ENCODE measurements at places on chromosomes 4 and X. TPM values are rescaled to one million over a fixed set of nuclear protein-coding genes. Genes with fewer than 3 reads are reported as not detected.

UGT2B10 gene
- total RNA-seq = not detected

AKAP4 gene
- total RNA-seq = not detected

LAGE3 gene
- total RNA-seq = 29.4 TPM

ADH7 gene
- not detected for total RNA-seq

SNX25 gene
- total RNA-seq = 20.6 TPM

MID1 gene
- total RNA-seq = 0.36 TPM

CHRDL1 gene
- total RNA-seq = not detected

TBC1D9 gene
- total RNA-seq = 0.05 TPM

SLC49A3 gene
- total RNA-seq = 10.5 TPM

PABPC4L gene
- not detected for total RNA-seq

TLR3 gene
- total RNA-seq = 1.8 TPM

UNC5C gene
- total RNA-seq = not detected

GUCY1A1 gene
- 0.95 TPM for total RNA-seq

PROM1 gene
- 0.92 TPM for total RNA-seq

GRCh38 chrX:6849716-6850414 is 297.6 kb upstream of the STS start:
- no peak for DNase-seq
- no peaks in the 10 kb centered on the region for H3K36me3 ChIP-seq
- H3K27me3 ChIP-seq = no peaks in the 10 kb centered on the region
- H3K4me3 ChIP-seq = no peak overlapping the region

- no peaks in the 10 kb centered on the region for H3K36me3 ChIP-seq
- H3K27me3 ChIP-seq = no peaks in the 10 kb centered on the region
- DNase-seq = peak; percentile 64
- peak overlapping the region; percentile 98 for H3K4me3 ChIP-seq
- H3K27ac ChIP-seq = peak overlapping the region; percentile 62
- H3K4me1 ChIP-seq = peaks cover 47% of the 10 kb centered on the region
Observed at GRCh38 chr4:81470456-81471297, 1.0 kb downstream of the RASGEF1B start.

GRCh38 chr4:140185412-140186081 is 31.6 kb upstream of the MAML3 start:
- H3K27me3 ChIP-seq = peaks cover 10% of the 10 kb centered on the region
- H3K36me3 ChIP-seq = no peaks in the 10 kb centered on the region
- no peak overlapping the region for H3K4me3 ChIP-seq
- no peaks in the 10 kb centered on the region for H3K4me1 ChIP-seq

- H3K27me3 ChIP-seq = no peaks in the 10 kb centered on the region
- peak overlapping the region; percentile 86 for H3K4me3 ChIP-seq
- DNase-seq = no peak
- H3K36me3 ChIP-seq = peaks cover 5% of the 10 kb centered on the region
- H3K27ac ChIP-seq = peak overlapping the region; percentile 84
Observed at GRCh38 chrX:317424-318067, 1.1 kb downstream of the GTPBP6 start.

DNA sequence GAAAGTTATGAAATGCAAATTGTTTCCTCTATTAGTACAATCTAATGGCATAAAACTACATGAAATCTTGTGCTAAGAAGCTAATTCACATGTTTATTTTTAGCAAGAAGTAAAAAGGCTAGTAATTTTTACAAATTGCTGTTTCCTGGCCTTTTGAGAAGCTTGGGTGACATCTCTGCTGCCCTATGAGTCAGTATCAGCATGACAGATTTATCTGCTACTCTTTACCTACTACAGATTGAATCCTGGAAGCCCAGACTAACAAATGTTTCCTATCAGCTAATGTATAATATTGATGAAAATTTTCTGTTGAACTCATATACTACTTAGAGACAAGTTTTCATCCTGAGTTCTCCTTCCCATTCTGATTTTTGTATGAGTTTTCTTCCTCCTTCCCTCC is 232.4 kb downstream of the DCTD start:
- no peak for DNase-seq
- no peaks in the 10 kb centered on the region for H3K4me1 ChIP-seq
- H3K4me3 ChIP-seq = no peak overlapping the region
- H3K27ac ChIP-seq = no peak overlapping the region

DNA sequence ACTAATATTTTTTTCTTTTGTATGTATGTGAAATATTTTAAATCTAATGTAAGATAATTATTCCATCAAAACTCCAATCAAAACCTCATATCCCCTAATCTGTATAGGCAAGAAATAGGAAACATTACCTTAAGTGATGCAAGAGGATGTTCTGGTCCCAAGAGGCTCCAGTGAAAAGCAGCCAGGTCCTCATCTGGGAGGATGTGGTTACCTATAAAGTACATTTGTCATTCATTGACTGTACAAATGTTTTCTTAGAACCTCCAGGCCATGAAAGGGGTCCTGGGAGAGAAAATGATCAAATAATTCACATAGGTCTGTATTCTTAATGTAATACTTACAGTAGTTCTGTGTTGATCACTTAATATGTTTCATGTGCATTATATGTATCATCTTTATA is 25.5 kb downstream of the FAM120C start:
- H3K36me3 ChIP-seq = peaks cover 5% of the 10 kb centered on the region
- DNase-seq = no peak
- peaks cover 3% of the 10 kb centered on the region for H3K4me1 ChIP-seq
- H3K27me3 ChIP-seq = peaks cover 5% of the 10 kb centered on the region
- no peak overlapping the region for H3K27ac ChIP-seq

DNA sequence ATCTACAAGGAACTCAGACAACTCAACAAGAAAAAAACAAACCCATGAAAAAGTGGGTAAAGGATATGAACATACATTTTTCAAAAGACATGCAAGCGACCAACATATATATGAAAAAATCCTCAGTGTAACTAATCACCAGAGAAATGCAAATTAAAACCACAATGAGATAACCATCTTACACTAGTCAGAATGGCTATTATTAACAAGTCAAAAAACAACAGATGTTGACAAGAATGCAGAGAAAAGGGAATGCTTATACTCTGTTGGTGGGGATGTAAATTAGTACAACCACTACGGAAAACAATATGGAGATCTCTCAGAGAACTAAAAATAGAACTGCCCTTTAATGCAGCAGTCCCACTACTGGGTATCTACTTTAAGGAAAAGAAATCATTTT is 12.1 kb downstream of the NIPAL1 start:
- H3K27ac ChIP-seq = no peak overlapping the region
- H3K4me1 ChIP-seq = peaks cover 7% of the 10 kb centered on the region
- peaks cover 21% of the 10 kb centered on the region for H3K27me3 ChIP-seq
- no peaks in the 10 kb centered on the region for H3K36me3 ChIP-seq

DNA sequence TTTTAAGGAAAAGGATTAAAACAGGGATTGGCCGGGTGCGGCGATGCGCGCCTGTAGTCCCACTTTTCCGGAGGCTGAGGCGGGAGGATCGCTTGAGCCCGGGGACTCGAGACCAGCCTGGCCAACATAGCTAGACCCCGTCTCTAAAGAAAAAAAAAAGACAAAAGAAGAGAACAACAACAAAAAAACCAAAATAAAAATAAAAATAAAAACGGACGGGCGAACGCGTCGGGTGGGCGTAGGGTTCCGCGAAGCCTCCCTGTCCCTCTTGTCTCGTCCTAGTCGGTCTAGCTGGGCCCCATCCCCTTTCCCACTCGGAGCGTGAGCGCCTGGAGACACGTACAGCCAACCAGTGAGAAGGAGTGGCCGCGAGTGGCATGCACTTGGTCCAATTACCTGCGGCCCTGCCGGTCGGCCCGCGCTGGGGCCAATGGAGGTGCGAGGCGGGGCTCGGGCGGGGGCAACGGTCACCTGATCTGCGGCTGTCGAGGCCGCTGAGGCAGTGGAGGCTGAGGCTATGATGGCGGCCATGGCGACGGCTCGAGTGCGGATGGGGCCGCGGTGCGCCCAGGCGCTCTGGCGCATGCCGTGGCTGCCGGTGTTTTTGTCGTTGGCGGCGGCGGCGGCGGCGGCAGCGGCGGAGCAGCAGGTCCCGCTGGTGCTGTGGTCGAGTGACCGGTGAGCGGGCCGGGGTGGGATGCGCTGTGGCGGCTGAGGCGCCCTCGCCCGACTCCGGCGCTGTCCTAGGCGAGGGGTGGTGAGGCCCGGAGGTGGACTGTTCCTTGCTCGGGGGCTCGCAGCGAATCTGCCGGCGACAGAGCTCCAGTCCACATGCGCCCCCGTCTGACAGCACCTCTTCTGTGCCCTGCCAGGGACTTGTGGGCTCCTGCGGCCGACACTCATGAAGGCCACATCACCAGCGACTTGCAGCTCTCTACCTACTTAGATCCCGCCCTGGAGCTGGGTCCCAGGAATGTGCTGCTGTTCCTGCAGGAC is at the start of gene ATP6AP1:
Gene ATP6AP1, plus strand, starts transcription at position 502 of the 996 bp plus-strand sequence. Its CDS starts 16 bp downstream, at position 518.
- peaks cover 30% of the 10 kb centered on the region for H3K4me1 ChIP-seq
- H3K36me3 ChIP-seq = no peaks in the 10 kb centered on the region
- peak within 1 kb of the TSS; percentile 84 for H3K27ac ChIP-seq
- H3K4me3 ChIP-seq = peak within 1 kb of the TSS; percentile 84

DNA sequence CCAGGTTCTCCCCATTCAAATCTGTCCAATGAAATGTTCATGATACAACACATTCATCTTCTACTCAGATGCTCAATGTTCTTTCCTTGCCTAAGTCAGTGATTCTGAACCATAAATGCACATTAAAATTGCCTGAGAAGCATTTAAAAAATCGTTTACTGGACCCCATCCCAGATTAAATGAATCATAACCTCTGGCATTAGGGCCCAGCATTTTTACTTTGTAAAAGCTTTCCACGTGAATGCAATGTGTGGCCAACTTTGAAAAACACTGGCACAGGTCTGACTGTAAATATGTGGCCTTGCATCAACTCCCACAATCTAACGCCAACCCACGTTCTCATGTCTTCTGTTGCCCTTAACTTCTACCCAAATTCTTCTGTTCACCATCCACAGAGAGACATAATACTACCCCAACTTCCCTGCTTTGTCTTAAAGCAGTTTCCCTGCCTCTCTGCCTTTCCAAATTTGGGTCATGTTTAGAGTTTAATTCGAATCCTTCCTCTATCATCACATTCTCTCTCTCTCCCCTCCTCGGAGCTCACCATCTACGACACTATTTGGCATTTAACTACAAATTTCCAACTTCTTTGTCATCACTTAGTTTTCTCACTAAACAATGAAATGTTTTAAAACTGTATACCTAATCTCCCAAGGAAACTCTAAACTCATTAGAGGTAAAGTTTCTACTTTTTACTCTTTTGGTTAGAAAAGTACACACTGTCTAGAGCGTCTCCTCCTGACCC is 78.7 kb downstream of the PRKG2 start:
- no peak overlapping the region for H3K27ac ChIP-seq
- DNase-seq = no peak
- H3K4me1 ChIP-seq = no peaks in the 10 kb centered on the region

DNA sequence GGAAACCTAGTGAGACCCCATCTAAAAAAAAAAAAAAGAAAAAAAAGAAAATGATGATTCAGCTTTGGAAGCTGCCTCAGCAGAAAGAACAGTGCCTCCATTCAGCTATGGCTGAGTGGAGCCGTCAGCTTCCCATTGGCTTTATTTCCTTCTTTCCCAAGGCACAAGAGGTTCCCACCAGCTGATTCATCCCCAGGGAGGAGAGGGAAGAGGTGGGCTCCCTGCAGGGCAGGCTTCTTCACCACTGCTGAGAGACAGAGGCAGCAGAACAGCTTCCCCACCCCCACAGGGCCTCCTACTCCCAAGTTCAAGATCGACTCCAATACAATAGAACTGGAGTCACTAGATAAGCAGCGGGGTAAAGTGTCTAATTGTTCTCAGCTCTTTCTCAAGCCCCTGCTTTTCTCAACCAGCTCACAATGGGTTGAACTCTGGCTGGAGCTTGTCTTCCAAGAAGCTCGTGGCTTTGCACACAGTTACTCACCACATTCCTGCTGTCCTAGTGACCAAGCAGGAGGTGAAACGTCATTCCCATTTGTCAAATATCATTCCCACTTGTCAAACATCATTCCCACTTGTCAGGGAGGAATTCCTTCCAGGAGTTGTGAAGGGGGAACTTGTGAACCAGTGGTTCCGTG is 47.8 kb downstream of the FHDC1 start:
- no peaks in the 10 kb centered on the region for H3K4me1 ChIP-seq
- no peak for DNase-seq
- H3K27me3 ChIP-seq = no peaks in the 10 kb centered on the region

DNA sequence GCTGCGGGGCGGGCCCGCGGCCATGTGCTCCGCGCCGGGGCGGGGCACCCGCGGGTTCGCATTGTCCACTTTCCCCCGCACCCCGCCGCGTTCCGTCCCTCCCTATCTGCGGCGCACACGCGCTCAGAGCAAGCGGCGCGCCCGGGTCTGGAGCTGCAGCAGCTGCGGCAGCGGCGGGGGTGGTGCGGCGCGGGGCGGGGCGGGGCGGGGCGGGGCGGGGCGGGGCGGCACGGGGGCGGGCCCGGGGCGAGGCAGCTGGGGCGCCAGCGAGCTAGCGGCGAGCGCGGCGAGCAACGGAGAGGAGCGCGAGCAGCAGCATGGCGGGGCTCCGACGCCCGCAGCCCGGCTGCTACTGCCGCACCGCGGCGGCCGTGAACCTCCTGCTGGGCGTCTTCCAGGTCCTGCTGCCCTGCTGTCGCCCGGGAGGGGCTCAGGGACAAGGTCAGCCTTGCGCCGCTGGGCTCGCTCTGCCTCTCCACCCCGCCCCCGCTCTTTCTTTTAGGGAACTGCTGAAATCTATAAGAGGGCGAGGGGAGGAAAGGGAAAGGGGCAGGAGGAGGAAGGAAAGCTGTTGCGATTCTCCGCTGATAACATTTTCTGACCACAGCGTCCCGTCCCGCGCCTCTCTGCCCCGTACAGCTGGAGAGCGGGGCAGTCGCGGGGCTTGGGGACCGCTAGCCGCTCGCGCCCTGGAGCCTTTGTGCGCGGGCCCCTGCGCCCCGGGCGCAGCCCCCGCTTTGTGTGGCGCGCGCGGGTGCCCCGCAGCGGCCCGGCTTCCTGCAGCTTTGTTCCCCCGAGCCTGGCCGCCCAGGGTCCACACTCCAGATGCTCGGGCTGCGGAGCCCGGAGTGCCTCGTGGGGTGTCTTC is at the start of gene TMEM131L:
Gene TMEM131L, plus strand, starts transcription at position 280 of the 868 bp plus-strand sequence. Its CDS starts 38 bp downstream, at position 318.
- peaks cover 46% of the 10 kb centered on the region for H3K4me1 ChIP-seq
- H3K27ac ChIP-seq = peak within 1 kb of the TSS; percentile 88
- peak; percentile 79 for DNase-seq
- peak within 1 kb of the TSS; percentile 79 for H3K4me3 ChIP-seq

GRCh38 chr4:6516762-6517161 is 44.3 kb upstream of the PPP2R2C start:
- H3K36me3 ChIP-seq = no peaks in the 10 kb centered on the region
- H3K27me3 ChIP-seq = peaks cover 4% of the 10 kb centered on the region
- DNase-seq = no peak

DNA sequence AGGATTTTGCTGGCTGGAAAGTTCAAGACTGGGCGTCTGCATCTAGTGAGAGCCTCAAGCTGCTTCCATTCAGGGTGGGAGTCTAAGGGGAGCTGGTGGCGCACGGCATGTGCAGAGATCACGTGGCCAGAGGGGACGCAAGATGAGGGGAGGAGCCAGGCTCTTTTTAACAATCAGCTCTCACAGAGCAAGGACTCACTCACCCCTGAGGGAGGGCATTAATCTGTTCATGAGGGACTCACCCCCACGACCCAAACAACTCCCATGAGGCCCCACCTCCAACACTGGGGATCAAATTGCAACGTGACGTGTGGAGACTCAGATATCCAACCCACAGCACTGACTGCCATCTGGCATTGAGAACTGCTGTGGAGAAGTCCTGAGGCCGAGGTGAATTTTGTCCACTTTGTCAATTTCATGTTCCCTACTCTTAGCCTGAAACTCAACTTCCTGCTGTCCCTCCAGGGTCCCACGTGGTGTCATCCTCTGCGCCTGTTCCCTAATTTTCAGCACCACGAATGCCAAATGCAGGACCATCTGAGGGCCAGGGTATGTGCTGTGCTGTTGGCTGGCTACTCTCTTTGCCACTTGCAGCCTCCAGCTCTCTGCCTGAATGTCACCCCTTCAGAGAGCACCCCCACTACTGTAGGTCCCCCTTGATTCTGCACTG is 5.6 kb downstream of the ZFP92 start:
- H3K36me3 ChIP-seq = no peaks in the 10 kb centered on the region
- no peak overlapping the region for H3K27ac ChIP-seq
- no peak for DNase-seq
